ENCODE measurements at places on chromosomes 4 and X. TPM values are rescaled to one million over a fixed set of nuclear protein-coding genes. Genes with fewer than 3 reads are reported as not detected.

Gene NEIL3
- total RNA-seq: 30.3 TPM

Gene SUPT20HL1
- total RNA-seq: not detected

Gene SSX7
- total RNA-seq: not detected

Gene TBX22
- not detected for total RNA-seq

Gene SSX3
- not detected for total RNA-seq

Gene GAGE13
- total RNA-seq: not detected

Gene PWWP3B
- total RNA-seq: not detected

Gene CXCL1
- total RNA-seq: not detected

Gene FAM156B
- 10.3 TPM for total RNA-seq

Gene BMPR1B
- not detected for total RNA-seq

Gene AMBN
- not detected for total RNA-seq

Gene HTR2C
- total RNA-seq: not detected

Gene GC
- total RNA-seq: not detected

Gene XAGE2
- not detected for total RNA-seq

Gene CPE
- not detected for total RNA-seq

Gene KLHL2
- 28.6 TPM for total RNA-seq

Measured in activated CD4-positive, alpha-beta memory T cell treated with anti-CD3 and anti-CD28 coated beads, Interleukin-2, amount 10 ng/mL, durations not matched to agents 7 days and 5 days (primary cell).